ENCODE measurements at places on chromosomes 13 and 19.

- no peak for DNase-seq
Observed at GRCh38 chr19:47000373-47000772, 19.3 kb upstream of the NPAS1 start.

DNA sequence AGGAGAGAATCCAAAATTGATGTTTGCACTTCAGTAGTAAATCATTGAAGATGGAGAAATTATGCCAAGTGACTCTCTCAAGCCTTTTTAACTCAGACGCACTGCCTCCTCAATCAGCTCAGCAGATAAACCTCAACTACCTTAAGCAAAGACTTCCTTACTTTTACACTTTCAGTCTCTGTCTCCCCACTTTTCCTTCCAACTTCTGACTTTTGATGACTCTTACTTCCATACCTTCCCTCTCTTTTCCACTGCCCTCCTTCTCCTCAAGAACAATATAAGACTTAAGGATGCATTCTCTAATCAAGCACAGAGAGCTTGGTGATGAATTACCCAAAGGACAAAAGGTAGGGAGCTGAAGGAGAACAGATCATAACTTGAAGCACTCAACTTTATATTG lies 4.8 kb upstream of the DACH1 start:
- no peak for DNase-seq

DNA sequence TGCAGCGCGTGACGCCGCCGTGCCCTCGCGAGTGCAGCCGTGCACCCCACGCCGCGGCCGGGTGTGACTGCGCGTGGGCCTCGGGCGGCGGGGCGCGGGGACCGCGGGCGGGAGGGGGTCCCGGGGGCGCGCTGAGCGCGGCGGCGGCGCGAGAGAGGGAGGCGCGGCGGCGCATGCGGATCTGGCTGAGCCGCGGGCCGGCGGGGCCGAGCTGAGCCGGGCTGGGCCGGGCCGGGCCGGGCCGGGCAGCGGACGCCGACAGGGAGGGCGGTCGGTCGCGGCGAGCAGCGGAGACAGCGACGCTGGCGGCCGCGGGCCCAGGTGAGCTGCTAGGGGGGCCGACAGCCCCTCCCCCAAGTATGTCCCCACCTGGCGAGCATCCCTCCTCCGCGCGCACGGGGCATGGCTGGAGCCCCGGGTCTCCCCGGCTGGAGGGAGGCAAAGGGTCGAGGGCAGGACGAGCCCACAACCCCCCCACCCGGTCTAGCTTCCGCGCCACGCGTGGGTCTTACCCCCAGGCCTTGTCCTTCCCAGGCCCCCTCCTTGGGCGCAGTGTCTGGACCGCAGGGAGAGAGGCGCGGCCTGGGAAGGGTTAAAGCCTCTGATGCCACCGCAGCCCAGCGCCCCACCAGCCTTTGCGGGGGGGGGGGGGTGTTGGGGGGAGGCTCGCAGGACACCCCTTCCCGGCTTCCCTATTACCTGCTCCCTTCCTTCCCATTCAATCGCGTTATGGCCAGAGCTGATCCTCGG lies at the start of gene SPTBN4:
SPTBN4 (plus strand) TSS at position 17 of the 750 bp plus-strand sequence. CDS start 5,621 bp downstream, outside the sequence.
- DNase-seq, result no peak

DNA sequence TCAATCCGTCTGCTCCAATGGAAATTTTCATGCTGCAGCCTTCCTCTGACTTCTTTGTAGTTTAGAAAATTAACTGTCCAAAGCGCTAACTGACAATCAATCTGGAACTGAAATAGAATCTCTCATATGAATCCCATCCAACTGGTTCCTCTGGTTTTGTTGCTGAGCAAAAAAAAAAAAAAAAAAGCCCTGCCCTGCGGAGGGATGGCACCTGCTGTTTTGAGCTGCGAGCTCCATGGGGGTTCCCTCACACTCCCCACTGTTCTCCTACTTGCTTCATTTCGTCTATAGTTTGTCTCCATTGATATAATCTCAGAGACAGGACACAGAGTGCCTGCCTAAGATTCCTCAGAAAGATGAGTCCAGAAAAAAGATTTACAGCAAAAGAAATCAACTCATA lies 33.4 kb downstream of the FAAP24 start:
- DNase-seq, result no peak

DNA sequence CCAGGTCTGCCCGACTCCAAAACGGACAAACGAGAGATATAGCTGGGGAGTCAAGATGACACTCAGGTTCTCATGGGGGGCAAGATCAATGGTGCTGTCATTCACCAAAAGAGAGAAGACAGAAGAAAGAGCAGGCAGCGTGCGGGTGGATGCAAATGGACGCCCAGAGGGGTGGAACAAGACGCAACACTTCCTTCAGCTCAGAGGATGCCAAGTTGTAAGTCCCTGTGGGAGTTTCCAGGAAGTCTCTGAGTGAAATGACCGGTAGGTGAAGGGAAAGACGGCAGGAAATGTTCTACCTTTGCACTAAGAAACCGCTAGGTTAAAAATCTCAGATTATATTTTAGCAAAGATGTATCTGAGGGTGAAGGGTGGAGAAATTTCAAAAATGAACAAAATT lies 26.5 kb downstream of the TUBGCP3 start:
- no peak for DNase-seq

DNA sequence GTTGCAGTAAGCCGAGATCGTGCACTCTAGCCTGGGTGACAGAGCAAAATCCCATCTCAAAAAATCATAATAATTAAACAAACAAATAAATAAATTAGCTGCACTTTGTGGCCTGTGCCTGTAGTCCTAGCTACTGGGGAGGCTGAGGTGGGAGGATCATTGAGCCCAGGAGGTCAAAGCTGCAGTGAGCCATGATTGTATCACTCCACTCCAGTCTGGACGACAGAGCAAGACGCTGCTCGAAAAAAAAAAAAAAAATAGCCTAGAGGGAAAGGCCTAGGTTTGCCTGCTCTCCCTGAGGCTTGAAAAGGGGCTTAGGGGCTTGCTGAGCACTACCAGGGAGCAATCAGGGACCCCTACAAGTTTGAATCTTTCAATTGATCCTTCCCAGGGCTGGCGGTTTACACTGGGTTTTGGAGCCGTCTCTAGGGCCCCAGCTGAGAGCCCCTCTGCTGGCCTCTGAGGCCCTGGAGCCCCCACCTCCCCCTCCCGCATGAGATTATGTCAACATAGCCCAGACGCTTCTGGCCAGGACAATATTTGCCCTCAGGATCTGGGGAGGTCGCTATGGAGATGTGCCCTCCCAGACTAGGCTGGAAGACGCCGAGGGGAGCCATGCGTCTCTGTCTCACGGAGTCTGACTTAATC lies 10.4 kb upstream of the GIPR start:
- no peak for DNase-seq

- no peak for DNase-seq
Observed at GRCh38 chr13:42533336-42533591, 40.7 kb upstream of the TNFSF11 start.

DNA sequence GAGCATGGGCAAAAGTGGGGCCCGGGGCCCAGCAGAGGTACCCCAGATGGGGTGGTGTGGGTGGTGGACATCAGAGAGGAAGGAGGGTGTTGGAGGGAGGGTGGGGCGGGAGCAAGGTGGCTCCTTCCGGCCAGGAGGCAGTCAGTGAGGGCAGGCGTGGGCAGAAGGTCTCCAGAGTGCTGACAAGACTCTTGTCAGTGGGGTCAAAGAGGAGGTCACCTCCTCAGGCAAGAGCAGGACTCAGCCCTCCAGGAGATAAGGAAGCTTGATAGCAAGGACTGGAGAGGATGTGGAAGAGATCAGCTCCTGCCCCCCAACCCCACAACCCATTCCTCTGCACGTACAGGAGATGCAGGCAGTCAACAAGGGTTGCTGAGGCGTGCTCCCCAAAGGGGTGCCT lies 9.8 kb downstream of the GJA3 start:
- no peak for DNase-seq
